ENCODE measurements at places on chromosomes 5 and 9. TPM values are rescaled to one million over a fixed set of nuclear protein-coding genes. Genes with fewer than 3 reads are reported as not detected.

PDLIM4 gene
- 0.45 TPM for total RNA-seq

OR1L4 gene
- total RNA-seq, result not detected

ARAP3 gene
- total RNA-seq, result 4.2 TPM

CRB2 gene
- 0.09 TPM for total RNA-seq

NME5 gene
- not detected for total RNA-seq

PFDN1 gene
- total RNA-seq, result 96.0 TPM

NIPSNAP3A gene
- total RNA-seq, result 10.4 TPM

KCNV2 gene
- total RNA-seq, result not detected

TLR4 gene
- total RNA-seq, result 0.15 TPM

IRX2 gene
- 1.7 TPM for total RNA-seq

TRIM14 gene
- 10.9 TPM for total RNA-seq

PSIP1 gene
- 57.2 TPM for total RNA-seq

DOCK2 gene
- total RNA-seq, result 2.0 TPM

GHR gene
- 0.03 TPM for total RNA-seq

HRH2 gene
- total RNA-seq, result 0.38 TPM

C9orf153 gene
- total RNA-seq, result 0.21 TPM
